ENCODE measurements at places on chromosomes 2 and 18.

GRCh38 chr18:7458884-7459283, 108.2 kb upstream of the PTPRM start:
- DNase-seq: no peak

DNA sequence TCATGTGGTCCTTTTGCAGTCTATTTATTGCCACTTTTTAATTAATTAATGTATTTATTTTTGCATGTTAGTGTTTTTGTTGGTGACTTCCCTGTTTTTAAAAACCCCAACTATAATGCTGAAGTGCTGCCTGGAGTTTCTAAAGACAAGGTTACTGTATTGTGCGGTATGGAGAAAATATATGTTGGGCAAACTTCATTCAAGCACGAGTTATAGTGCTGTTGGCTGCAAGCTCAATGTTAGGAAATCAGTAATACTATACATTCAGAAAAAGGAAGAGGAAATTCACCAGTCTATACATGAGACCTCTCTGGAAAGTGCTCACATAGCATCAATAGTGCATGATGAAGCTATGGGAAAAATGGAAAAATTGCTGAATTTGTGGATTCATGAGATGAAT, 15.4 kb upstream of the RBMS1 start:
- no peak for DNase-seq

- DNase-seq: no peak
Measured at GRCh38 chr2:11488809-11489208, 22.8 kb upstream of the E2F6 start.

- DNase-seq: no peak
Measured at GRCh38 chr2:207815254-207815653, 45.5 kb upstream of the FZD5 start.

GRCh38 chr18:79991494-79991893, 3.1 kb upstream of the TXNL4A start:
- DNase-seq: no peak

DNA sequence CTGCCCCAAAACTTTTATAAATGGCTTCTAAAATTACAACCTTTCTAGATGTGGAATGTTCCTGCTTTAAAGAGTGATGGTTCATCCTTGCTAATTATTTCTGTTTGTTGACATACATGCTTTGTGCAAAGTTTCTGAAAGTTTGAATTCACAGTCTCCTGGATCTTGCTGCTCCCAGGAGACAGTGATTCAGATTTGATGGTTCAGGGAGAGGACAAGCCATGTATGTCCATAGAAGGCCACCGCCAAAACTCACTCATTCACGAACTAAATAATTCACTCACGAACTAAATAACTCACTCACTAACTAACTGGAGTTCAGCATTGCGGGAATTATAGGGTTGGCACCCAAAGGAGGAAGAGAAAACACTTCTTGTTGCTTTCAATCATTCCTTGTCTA, 416.5 kb upstream of the ZEB2 start:
- DNase-seq: no peak

- no peak for DNase-seq
Measured at GRCh38 chr2:98191883-98192282, 104.9 kb downstream of the VWA3B start.

DNA sequence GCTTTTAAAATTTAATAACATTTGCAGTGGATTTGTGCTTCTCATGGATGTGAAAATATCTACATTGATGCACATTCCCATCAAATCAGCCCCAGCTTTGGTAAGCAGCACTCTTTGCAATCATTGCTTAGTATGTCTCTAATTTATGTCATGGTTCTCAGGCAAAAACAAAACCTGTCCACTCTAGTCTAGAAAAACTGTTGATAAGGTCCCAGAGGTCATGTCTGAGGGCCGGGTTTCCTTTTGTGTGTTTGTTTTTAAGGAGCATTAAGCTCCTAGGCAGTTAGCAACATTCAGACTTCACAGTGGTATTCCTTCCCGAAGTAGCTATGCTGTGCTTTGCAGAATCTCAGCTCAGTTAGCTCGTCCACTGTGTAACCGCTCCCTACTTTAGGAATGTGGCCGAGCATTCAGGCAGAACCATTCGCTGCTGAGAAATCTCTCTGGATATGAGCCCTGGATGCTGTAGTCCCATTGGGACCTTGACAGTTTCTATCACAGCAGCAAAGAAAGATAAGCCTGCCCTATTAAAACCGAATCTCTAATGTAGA, 4.0 kb downstream of the DIPK1C start:
- DNase-seq: no peak

DNA sequence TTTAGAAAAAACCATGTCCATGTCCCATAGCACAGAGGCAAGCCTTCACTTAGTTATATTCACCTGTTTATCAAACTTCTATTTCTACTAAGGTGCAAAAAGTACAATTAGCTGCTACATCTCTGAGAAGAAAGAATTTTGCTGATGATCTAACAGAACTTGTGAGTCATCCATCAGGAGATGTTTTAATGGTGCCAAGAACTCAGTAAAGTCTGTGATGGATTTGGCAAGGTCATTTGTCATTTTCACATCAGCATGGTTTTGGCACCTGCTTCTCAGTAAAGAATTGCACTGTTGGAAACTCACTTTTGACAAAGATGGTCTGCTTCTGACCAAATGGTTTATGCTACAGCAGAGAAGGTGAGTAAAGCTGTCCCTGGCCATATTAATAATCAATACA, 195.7 kb upstream of the TMEFF2 start:
- DNase-seq: no peak

DNA sequence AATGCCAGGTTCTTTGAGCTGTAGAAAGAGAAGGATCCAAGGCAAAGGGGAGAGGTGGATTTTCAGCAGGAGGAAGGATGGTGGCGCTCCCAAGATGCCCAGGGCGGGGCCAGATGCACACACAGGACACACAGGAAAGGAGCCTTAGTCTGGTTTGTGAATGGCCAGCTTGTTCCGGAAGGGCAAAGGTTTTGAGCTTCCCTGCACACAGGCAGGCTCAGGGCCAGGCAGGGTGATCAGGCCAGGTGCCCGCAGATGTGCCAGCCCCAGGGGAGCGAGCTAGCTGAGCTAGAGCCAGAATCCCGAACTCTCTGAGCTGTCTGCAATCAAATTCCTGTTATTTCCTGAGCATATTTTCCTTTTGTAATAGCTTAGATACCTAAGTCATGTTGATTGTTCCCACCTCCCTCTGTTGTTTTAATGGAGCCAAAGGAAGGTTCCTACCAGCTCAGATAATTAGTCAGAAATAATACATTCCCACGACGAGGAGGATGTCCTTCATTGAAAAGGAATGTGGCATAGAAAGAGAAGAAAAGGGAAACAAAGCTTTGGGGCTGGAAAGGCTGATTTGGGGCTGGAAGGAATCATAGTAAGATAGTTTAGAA, 13.7 kb upstream of the OTOF start:
- no peak for DNase-seq

DNA sequence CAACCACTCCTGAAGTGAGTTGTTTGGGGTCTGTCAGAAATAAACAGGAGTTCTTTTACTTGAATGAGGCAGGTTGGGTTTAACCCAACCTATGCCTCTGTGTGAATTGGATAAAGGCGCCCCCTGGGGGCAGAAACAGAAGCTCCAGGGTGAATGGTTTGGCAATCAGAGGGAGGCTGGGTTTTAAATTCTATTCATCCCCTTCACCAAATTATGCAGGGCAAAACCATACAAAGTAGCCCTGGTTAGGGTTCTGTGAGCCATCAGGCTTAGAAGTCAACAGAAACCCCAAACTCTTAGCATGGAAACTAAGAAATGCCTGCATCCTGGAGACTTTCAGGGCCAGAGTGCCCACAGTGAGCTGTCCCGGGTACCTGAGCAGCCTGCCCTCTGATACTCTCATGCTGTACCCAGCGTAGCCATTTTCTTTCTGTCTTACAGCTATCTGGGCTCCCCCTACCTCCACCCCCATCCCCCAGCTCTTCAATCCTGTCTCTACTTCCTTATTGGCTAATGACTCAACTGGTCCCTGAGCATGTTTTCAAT, 241.5 kb downstream of the ICOS start:
- peak; percentile 77 for DNase-seq

DNA sequence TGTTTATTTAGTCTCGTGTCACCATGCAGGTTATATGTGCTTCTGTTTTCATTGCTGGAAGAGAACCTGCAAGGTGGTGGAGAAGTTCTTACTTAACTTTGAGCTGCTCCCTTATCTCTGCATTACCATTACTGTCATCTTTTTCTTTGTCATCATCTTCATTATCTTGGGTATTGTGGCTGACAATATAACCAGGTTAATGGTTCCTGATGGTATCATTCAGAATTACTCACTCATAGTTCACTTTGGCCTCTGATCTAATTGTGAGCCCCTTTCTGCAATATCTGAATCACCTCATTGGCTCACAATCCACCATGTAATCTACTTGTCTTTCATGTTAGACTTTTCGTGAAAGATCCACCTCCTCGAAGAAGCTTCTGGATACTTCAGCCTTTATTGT, 5.0 kb downstream of the CD28 start:
- DNase-seq: no peak

GRCh38 chr18:37391698-37392548, 173.7 kb downstream of the CELF4 start:
- DNase-seq: no peak

DNA sequence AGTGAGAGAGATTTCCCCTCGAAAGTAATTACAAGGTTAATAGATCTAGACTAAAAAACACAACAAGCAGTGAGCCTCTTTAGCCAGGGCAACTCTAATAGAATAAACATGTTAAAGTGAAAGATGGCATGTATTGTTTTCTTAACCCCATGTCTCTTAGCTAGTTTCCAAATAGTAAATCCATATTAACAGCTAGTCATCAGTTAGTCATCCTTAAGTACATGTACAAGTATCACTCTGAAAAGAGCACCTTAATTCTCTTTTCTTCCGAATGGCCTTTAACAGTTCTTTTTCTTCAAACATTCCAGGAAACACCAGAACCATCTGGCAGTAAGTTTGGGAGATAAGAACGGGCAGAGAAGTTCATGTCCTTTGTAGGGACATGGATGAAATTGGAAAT, 1480.0 kb downstream of the LRP1B start:
- no peak for DNase-seq

- DNase-seq: no peak
Measured at GRCh38 chr2:240229603-240230235, 89.3 kb upstream of the OTOS start.

DNA sequence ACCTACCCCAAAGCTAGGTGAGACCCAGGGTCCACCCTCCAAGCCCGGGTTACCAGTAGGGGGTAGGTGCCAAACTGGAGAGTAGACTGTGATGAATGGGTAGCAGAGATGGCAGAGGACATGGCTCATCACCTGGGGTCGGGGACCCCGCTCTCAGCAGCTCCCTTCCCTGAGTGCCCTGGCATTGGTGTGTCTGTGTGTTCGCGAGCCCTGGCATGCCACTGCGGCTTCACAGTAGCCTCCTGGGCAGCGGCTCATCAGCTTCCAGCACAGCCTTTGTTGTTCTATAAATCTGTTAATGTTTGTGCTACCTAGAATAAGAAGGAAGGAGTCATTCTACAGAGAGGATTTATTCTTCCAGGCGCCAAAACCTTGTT, 62.6 kb upstream of the ALPP start:
- no peak for DNase-seq

DNA sequence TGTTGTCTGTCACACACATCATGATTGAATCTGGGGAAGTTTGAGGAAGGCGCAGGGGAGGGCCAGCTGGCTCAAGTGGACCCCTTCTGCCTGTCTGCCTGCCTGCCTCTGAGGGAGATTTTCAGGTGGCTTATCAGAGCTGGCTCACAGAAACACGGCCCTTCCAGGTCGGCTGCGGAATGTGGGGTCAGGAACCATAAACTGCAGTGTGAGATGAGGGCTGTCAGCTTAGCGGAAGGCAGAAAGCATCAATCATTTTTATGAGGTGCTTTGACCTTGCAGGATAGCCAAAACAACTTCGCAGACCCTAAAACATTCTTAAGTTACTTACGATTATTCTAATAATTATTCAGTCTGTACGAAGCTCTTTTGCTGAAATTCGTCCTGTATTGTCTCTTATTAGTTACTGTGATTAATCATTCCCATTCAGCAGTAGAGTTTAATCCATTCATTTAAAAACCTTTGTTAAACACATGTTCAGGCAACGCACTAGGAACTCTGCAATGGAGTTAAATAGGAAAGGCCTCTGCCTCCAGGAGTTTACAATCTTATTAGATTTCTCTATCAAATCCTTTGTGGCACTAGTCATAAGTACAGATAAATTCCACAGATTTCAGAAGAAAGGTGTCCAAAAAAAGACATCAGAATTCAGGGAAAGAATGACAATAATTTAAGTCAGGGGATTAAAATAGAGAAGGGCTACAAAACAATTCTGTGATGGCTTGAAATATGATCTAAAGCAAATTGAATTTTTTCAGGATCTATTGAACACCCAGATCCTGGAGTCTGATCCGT, 371.6 kb downstream of the HRH4 start:
- DNase-seq: no peak

DNA sequence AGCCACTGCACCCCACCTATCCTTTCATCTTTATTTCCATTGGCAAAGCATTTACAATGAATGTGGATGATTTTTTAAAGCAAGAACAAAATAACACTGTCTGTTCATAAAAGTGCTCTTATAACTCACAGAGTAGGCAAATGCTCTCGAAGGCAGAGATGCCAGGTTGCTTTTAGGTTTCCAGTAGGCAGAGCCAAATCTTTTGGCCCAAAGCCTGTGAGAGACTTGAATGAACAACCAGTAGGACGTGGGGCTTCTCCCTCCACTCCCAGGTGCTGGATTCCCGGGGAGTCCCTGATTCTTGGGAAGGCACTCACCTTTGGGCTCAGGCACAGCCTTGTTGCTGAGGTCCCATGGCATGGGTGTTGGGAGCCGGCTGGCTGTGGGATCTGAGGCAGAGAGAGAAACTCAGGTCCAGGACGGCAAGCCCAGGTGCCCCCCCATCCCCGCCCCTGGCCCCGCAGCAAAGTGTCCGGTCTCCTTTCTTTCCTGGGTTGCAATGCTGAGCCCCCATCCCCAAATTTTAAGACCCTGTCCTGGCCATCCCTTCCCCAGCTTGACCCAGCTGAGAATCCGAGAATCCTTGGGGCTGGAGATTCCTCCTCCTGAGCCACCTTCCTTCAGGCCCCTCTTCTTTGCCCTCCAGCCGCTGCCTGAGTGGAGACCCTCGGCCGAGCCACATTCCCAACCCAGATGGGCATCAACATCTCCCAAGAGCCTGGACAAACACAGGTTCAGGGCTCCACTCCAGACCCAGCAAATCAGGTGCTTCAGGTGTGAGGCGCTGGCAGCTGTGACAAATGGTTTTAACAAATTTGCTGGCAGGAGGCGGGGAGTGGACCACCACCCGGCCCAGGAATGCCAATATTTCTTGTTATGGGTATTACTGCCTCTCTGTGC, 5.8 kb downstream of the NEURL3 start:
- DNase-seq: no peak

GRCh38 chr2:80105015-80105640, 199.4 kb downstream of the LRRTM1 start:
- no peak for DNase-seq

GRCh38 chr2:59888015-59888414, 665.4 kb downstream of the BCL11A start:
- DNase-seq: peak; percentile 36

- no peak for DNase-seq
Measured at GRCh38 chr2:226643030-226643945, 156.3 kb downstream of the IRS1 start.

- peak; percentile 70 for DNase-seq
Measured at GRCh38 chr2:218962859-218963492, 3.5 kb downstream of the CDK5R2 start.

- no peak for DNase-seq
Measured at GRCh38 chr2:62410015-62410453, 96.0 kb downstream of the TMEM17 start.
